Heart left ventricle (tissue), 16 donors: ENCODE measurements at places on chromosomes 7 and 10. TPM values are rescaled to one million over a fixed set of nuclear protein-coding genes. Genes with fewer than 3 reads are reported as not detected.
A peak's percentile ranks its signal among the peaks of the same experiment; 100 is the strongest.

DNA sequence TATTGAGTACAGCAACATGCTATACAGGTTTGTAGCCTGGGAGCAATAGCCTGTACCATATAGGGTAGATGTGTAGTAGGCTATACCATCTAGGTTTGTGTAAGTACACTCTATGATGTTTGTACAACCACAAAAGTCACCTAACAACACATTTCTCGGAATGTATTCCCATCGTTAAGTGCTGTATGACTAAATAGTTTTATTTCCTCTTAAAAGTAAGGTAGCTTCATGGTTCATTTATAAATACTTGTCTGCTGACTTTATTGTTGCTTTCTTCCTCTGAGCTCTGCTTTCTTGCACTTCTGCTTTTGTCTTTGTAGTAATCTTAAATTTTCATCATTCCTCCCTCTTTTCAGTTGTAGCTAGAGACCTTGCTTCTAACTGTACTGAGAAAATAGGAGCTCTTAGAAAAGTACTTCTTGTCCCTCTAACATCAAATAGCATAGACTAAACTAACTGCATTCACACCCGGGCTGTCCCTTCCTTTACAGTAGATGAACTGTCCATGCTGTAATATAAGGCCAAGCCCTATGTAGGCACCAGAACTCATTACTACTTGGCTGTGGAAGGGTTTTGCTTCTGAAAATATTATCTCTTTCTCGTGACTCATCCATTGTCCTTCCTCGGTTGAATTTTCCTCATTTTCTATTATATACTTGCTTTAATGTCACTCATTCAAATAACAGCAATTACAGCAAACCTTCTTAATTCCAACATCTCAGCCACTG, 55.4 kb upstream of the FAM3C start:
- peaks cover 21% of the 10 kb centered on the region for H3K4me1 ChIP-seq
- H3K4me3 ChIP-seq = no peak overlapping the region
- no peak overlapping the region for H3K27ac ChIP-seq
- no peaks in the 10 kb centered on the region for H3K27me3 ChIP-seq

GRCh38 chr10:78483641-78484040, 450.0 kb downstream of the RPS24 start:
- H3K4me3 ChIP-seq = no peak overlapping the region
- no peaks in the 10 kb centered on the region for H3K4me1 ChIP-seq
- DNase-seq = no peak

DNA sequence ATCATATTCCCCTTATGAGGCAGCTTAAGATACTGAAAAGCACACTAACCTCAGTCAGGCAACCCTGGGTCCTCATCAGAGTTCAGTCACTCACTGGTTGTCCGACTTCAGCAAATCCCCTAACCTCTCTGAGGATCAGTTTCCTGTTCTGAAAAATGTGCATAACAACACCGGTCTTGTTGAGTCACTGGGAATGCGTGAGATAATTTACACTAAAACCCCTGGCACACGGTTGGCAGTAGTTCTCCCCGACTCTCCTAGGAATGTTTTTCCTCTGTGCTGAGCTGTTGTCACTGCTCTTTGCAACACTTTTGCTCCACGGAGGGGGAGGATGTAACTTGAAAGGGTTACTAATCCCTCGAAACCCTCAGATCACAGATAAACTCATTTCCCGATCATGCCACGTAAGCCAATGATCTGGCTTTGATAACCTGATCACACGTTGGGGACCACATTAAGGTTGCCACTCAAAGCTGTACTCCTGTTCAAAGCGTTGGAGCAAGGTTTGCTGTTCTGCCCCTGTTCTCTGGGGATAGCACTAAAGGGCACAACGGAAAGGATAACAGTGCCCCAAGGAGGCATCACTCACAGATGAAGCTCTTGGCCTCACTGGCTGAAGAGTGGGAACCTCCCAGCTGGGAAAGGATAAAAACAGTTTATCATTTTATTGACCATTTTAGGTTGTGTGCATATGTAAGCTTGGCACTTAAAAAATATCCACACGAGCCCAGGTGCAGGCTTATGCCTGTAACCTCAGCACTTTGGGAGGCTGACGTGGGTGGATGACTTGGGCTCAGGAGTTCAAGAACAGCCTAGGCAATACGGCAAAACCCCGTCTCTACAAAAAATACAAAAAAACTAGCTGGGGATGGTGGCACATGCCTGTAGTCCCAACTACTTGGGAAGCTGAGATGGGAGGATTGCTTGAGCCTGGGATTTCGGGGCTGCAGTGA, 5.0 kb upstream of the RBM17 start:
- H3K4me3 ChIP-seq = no peak overlapping the region
- peak overlapping the region; percentile 19 for H3K27ac ChIP-seq
- H3K4me1 ChIP-seq = no peaks in the 10 kb centered on the region
- no peak for DNase-seq
- no peaks in the 10 kb centered on the region for H3K36me3 ChIP-seq

DNA sequence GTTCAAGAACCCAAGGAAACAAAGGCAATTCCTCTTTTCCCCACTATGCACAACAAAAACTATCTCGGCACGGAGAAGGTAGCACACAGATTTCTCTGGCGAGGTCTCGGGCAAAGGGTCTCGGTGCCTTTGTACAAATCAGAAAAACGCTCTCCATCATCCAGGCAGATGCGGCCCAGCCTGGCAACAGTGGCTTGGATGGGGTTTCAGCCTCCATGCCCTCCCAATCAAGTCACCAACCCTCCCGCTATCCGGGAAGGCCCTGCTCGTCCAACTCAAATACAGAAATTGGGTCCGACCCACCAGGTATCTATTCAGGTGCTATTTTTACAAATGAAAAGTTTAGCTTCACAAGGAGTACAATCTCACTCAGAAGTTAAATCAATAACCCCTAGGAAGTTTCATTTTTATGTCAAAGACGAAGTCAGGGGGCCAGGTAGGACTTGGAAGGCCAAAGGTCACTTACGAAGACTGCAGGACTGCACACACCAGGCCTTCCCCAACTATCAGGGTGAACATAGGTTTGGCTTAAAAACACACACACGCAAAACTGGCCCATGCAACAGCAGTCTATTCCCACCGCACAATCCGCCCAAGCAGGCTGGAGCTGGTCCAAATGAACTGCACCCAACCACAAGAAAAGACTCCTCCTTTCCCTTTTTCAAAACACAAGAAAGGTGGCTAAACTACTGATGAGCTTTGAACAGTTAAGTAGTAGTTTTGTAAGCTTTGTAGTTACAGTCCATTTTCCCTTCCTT, 43.0 kb downstream of the GNA12 start:
- H3K4me3 ChIP-seq = no peak overlapping the region
- no peaks in the 10 kb centered on the region for H3K27me3 ChIP-seq
- H3K27ac ChIP-seq = no peak overlapping the region
- peak; percentile 73 for DNase-seq
- peaks cover 68% of the 10 kb centered on the region for H3K4me1 ChIP-seq
- H3K36me3 ChIP-seq = no peaks in the 10 kb centered on the region

- no peak overlapping the region for H3K27ac ChIP-seq
- H3K4me3 ChIP-seq = no peak overlapping the region
- H3K4me1 ChIP-seq = no peaks in the 10 kb centered on the region
- no peaks in the 10 kb centered on the region for H3K27me3 ChIP-seq
- no peak for DNase-seq
- peaks cover 84% of the 10 kb centered on the region for H3K36me3 ChIP-seq
Observed at GRCh38 chr7:73448609-73449008, 15.0 kb downstream of the FZD9 start.

DNA sequence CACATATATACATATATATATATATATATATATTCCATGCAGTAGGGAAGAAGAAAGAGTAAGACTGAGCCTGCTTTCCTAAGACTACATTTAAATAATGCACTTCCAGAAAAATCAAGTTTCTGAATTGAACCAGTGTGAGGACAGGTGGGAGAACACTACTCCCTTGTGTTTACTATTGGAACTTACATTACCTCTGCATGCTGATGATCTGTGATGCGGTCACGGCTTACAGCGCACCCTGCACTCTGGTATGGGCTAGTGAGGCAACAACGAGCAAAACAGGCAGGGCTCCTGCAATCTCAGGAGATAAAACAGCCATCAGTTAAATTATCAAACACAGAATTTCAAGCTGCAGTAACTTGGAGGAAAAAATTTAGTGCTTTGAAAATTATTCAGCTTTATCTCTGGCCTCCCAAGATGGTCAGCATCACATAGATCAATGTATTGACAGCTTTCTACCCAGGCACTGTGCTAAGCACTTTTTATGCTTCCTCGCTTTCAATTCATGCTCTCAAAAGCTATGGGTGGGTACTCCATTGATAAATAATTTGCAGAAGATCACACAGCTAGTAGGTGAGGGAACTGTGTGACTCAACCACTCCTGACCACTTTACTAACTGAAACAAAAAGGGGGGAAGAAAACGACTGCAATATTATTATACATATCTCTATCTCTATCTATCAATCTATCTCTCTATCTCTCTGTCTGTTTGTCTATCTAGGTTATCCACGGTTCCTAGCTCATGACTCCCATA, 20.5 kb upstream of the SLC16A12 start:
- H3K4me3 ChIP-seq = no peak overlapping the region
- no peak for DNase-seq

- H3K36me3 ChIP-seq = no peaks in the 10 kb centered on the region
- H3K4me3 ChIP-seq = no peak overlapping the region
- no peak overlapping the region for H3K27ac ChIP-seq
- H3K27me3 ChIP-seq = no peaks in the 10 kb centered on the region
- no peak for DNase-seq
Observed at GRCh38 chr7:36639826-36640225, 84.5 kb downstream of the AOAH start.

DNA sequence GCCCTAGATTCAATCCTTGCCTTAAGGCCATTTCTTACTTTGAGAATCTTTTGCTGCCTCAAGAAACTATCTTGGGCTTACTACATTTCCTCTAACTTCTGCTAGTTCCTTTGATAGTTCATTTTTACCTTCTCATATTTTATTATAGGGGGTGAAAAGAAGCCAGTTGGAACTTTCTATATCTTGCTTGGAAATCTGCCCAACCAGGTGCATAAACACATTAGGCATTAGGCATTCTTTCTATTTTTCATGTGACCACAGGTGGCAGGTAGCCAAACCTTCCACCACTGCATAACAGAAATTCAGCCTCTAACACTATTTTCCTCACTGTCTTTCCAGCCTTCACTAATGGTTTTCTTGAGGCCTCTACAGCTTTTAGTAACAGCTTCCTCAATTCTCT, 300.0 kb upstream of the SP8 start:
- no peak for DNase-seq
- H3K36me3 ChIP-seq = no peaks in the 10 kb centered on the region
- no peak overlapping the region for H3K4me3 ChIP-seq
- H3K27me3 ChIP-seq = no peaks in the 10 kb centered on the region
- no peak overlapping the region for H3K27ac ChIP-seq
- no peaks in the 10 kb centered on the region for H3K4me1 ChIP-seq

DNA sequence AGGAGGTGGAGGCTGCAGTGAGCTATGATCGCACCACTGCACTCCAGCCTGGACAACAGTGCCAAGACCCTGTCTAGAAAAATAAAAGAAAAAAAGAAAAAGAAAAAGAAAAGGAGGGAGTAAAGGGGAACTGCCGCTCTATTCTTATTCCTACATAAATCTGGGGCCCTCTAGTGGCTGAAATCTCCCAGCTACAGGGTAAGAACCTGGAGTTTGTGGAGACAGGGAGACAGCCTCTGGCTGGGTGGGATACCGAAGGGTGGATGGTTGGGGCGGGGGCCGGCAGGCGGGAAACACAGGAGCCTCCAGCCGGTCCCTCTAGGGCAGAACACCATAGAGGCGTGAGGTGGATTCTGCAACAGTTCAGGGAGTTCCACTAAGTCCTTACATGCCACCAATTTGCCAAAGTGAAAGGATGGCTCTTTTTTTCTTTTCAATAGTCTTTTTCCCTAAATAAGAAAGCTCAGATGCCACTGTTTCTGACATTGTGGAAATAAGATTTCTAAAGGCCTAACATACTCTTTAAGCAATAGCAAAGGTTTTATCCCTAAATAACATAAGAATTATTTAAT, 117.3 kb downstream of the SVIL start:
- no peak overlapping the region for H3K4me3 ChIP-seq
- no peak for DNase-seq
- H3K27me3 ChIP-seq = no peaks in the 10 kb centered on the region
- peaks cover 19% of the 10 kb centered on the region for H3K36me3 ChIP-seq
- peaks cover 14% of the 10 kb centered on the region for H3K4me1 ChIP-seq

DNA sequence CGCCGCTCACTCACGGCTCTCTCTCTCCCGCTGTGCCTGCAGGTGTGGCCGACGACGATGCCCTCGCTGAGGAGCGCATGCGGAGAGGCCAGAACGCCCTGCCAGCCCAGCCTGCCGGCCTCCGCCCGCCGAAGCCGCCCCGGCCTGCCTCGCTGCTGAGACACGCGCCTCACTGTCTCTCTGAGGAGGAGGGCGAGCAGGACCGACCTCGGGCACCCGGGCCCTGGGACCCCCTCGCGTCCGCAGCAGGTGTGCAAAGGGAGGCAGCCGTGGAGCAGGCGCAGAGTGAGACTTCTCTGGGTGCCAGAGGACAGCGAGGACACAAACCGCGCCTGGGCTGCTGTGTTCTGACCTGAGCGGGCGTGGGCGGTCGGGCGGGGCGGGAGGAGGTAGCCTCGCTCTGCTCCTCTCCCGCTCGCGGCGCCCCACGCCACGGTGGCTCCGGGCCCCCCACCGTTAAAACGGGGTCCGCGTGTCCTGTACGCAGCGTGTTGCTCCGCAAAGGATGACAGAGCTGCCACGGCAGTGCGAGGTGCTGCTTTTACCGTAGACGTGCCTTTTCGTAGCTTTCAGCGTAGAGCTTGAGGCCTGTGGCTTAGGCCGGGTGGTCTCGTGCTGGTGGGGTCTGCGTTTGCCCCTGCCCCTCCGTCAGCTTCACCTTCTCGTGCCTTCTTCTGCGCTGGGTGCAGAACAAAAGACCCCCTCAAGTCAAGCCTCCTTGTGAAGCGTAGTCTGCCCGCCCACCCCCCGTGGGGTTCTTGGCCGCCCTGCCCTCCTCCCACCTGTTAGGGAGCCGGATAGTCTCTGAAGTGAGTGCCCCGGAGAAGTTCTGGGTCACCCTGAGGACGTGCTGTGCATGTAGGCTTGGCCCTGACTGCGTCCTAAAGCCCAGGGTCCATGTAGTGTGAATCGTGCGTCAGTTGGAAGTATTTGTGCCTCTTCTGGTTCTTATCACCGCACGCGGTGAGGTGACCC, 73.2 kb downstream of the DNAJB6 start:
- no peak overlapping the region for H3K4me3 ChIP-seq
- DNase-seq = peak; percentile 58
- H3K27ac ChIP-seq = no peak overlapping the region
- H3K4me1 ChIP-seq = peaks cover 18% of the 10 kb centered on the region
- peaks cover 60% of the 10 kb centered on the region for H3K36me3 ChIP-seq
- no peaks in the 10 kb centered on the region for H3K27me3 ChIP-seq

DNA sequence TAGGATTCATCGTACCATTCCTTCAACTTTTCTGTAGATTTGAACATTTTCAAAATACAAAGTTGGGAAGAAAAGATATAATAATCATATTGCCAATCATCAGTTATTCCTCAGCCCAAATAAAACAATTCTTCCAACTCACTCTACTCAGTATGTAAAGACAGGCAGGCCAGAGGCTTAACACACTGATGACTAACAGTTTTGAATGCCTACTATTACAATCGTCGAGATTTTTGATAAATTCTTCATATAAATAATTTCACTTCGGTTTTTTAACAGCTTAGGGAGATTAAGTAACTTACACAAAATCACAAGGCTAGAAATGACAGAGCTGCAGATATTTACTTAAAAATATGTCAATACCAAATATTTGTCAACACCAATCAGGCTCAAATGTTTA, 17.6 kb downstream of the CYTH3 start:
- no peaks in the 10 kb centered on the region for H3K27me3 ChIP-seq
- H3K27ac ChIP-seq = peak overlapping the region; percentile 62
- DNase-seq = no peak
- peaks cover 94% of the 10 kb centered on the region for H3K4me1 ChIP-seq
- H3K36me3 ChIP-seq = no peaks in the 10 kb centered on the region

NKX1-2 gene
- polyA plus RNA-seq = not detected

CCL24 gene
- polyA plus RNA-seq = not detected

ANKRD2 gene
- 450 TPM for polyA plus RNA-seq

TBX20 gene
- 5.1 TPM for polyA plus RNA-seq

WDR86 gene
- not detected for polyA plus RNA-seq

OPN4 gene
- 0.08 TPM for polyA plus RNA-seq
